ENCODE measurements at places on chromosomes 6 and 20.
A peak's percentile ranks its signal among the peaks of the same experiment; 100 is the strongest.

DNA sequence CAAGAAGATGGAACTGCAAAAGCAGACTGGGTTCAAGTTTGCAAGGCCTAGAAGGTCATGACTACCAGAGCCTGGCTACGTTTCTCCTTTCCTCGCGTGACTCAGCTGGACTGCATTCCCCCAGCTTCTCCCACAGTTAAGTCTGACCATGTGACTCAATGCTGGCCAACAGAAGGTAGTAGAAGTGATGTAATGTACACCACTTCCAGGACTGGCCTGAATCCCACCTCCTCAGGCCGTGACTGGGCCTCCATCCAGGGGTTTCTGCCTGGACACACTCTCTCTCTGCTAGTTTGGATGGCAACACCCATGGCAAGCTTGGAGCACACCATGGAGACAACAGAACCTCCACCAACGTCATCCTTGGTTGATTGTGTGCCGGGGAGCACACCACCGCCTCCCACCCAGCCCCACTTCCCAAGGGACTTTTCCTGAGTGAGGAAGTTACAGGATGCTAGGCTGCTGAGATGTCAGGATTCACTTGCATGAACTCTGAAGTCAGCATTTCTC lies 112.0 kb upstream of the CDYL start:
- DNase-seq: no peak

GRCh38 chr6:34178357-34179105 lies 32.6 kb upstream of the GRM4 start:
- no peak for DNase-seq

- DNase-seq: no peak
These were observed 146.0 kb downstream of the FOXA2 start for GRCh38 chr20:22438346-22438745.

DNA sequence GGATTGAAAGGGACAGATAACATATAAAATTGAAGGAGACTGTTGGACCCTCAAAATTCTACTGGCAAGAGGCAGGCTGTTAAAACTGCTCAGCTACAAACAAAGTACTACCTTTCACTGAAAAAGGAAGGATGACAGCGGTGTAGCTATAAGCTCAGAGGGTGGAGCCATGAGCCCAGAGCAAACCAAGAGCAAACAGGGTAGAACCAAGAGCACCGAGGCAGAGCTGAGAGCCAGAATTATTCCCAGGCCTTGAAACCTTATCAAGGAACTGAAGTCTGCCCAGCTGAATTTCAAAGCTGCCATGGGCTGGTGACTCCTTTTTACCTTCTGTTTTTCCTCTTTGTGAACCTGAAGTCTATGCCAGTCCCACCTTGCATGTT lies 74.7 kb upstream of the SLC4A11 start:
- DNase-seq: peak; percentile 4

GRCh38 chr6:3159805-3160781 lies 2.7 kb upstream of the TUBB2A start:
- no peak for DNase-seq

DNA sequence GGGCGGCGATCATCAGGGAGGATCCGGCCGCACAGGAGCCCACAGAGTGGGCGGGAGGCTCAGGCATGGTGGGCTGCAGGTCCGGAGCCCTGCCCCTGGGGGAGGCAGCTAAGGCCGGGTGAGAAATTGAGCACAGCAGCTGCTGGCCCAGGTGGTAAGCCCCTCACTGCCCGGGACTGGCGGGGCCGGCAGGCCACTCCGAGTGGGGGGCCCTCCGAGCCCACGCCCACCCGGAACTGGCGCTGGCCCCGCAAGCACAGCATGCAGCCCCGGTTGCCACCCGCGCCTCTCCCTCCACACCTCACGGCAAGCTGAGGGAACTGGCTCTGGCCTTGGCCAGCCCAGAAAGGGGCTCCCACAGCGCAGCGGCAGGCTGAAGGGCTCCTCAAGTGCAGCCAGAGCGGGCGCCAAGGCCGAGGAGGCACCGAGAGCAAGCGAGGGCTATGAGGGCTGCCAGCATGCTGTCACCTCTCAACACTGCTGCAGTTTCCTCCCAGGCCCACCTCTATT lies 48.1 kb upstream of the UST start:
- DNase-seq: no peak

DNA sequence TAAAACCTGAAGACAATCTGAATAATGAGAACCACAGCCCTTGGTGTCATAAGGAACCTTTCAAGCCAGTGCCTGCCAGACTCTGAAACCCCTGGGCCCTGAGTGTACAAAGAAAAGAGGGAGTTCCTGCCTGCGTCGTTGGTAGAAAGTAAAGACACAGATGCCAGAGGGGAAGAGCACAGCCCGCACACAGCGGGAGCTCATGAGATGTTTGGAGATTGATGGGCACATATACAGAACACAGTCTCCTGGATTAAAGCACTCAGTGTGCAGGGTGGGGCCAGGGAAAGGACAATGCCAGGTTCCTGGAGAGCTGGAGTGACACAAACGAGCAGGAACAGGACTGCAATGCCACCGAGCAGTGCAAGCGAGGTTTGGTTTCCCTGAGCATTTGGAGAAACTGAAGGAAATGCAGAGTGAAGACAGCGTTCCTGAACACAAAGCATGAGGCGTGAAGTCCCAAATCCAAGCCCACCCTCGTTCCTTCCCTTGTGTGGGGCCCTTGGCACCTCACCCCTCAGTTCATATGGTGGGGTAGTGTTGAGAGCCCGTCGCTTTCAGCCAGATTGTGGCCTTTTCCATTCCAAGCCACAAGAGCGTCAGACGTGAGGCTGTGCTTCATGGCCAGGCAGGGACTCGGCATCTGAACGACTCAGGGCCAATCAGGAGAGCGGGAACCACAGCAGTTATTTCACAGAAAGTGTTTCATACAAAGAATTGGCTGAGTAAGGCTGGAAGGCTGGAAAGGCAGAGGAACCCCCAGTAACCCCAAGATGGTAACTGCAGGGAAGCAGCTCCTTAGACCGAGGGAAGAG lies 41.0 kb upstream of the RPS6KA2 start:
- DNase-seq: no peak

Measured in Kasumi-1 (cell line).